ENCODE measurements at places on chromosomes 5 and 9.

DNA sequence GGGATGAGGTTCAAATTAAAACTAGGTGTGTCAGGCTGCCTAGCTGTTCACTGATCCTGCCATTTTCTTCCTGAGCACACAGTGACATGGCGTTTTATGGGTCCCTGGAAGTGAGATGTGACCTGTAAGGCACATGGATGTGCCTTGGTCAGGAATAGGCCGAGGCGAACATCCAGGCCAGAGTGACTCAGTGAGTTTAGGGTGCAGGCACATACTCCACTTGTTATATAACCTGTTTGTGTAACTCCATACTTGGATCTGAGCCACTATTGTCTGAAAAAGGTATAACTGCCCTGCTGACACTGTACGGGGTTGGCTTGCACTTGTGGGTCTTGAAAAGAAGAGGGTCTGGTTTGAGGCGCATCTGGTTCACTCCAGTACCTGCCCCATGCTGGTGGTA is 150.1 kb upstream of the ADAMTS16 start:
- no peak for DNase-seq

DNA sequence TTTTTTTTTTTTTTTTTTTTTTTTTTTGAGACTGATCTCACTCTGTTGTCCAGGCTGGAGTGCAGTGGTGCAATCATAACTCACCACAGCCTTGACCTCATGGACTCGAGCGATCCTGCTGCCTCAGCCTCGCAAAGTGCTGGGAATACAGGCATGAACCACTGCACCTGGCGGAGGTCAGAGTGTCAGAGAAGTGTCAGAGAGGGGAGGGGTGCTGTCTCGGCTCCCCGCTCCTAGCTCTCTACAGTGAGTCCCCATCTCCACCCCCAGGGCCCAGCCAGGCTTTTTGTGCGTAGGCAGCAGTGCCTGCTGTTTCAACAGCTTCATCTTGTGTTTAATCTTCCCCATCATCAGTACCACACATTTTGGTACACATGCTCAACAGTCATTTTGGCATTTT is 38.3 kb downstream of the SAR1B start:
- DNase-seq: no peak

DNA sequence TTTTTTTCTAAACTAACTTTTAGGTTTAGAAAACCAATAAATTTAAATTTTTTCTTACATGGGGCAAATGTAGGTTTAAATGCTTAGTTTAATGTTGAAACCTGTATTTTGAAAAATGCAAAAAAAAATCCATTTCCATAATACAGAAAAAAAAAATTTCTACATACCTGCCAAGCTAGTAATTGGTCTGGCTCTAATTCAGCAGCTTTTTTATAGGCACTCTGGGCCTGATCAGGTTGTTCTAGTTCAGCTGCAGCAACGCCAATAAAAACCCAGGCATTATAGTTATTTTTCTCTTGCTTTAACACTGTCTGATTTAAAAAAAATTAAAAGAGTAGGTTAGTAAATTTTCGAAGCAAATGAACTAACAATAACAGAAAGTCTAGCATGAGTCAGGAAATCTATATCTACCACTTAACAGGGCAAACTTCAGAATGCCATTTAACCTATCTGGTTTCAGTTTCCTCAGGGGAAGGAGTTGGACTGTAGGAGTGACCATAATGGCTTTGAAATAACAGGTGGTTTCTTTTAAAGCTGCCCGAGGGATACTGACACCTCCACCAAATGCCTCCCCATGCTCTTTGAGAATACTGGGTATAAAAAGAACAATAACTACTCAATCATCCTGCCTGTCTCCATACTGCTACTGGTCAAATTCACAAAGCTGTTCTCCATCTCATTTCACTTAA is 11.6 kb downstream of the SKIC3 start:
- no peak for DNase-seq

GRCh38 chr5:36701085-36701698 is 94.8 kb downstream of the SLC1A3 start:
- DNase-seq: no peak

DNA sequence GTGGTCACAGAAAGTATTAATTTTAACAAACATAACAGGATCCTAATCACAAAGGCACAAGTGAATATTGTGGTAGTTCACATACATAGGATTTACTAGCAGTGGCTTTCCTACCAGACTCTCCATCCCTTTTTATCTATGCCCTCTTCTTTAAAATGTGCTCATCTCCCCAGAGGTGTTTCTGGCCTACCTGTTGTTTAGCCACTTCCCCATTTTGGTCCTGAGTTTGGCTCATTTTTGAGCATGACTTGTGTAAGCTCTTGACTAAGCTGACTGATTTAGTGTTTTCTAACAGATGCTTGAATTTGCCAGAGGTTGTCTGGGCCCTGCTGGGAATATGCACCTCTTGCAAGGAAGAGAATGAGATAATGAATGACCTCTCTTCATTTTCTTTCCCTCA is 517.7 kb upstream of the CLINT1 start:
- no peak for DNase-seq

GRCh38 chr5:134142806-134143205 is 28.3 kb downstream of the TCF7 start:
- no peak for DNase-seq

- peak; percentile 35 for DNase-seq
These were observed 1.3 kb upstream of the NIPBL start for GRCh38 chr5:36875051-36875789.

Data from T-helper 22 cell (primary cell).